ENCODE measurements at places on chromosomes 7 and 10.

DNA sequence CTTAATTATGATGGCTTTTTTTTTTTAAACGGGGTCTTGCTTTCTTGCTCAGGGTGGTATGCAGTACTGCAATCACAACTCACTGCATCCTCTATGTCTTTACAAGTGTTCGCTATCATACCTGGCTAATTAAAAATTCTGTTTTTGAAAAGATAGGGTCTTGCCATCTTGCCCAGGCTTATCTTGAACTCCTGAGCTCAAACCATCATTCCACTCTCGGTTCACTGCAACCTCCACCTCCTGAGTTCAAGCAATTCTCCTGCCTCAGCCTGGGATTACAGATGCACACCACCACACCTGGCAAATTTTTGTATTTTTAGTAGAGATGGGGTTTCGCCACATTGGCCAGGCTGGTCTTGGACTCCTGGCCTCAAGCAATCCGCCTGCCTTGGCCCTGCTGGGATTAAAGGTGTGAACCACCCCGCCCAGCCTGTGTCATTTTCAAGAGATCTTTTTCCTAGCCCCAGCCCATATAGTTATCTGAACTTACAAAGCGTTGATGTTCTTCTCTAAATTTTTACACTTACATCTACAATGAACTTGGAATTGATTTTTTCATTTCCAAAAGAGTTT, 6.0 kb downstream of the HNRNPF start:
- no peak for DNase-seq

DNA sequence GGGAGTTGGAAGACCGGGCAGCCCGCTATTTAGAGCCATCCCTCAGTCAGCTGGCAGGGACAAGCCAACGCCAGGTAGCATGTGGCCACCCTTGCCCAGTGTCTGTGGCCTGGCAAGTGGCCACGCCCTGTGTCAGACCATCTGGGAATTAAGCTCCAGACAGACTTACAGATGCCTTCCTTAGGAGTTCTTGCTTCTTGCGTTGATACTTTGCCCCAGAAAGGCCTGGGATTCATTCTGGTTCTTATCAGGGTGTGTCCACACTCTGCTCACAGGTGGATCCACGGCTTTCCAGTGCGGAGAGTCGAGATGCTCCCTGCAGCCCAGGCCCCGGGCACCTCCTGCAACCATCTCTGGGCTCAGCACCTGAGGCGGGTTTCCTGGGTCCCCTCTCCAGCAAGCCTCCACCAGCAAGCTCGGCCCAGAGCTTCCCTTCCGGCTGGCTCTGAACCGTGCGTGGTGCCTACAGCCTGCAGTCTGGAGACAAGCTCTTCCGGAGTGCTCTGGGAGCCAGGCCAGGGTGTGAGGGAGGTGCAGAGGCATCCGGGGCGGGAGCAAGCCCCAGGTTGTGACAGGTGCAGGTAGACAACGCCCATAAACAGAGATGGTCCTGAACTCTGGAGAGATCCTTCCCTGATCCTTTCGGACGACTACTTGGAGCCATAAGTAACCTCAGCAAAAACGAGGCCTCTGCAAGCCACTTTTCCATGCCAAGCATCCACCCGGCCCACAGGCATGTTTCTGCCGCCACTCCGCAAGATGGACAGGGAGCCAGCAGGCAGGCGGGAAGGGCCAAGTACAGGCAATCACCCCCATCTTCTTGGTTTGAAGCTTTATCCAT, 32.3 kb upstream of the PPIF start:
- no peak for DNase-seq

- DNase-seq, result no peak
Measured at GRCh38 chr10:121928528-121928884, 675 bp upstream of the ATE1 start.

GRCh38 chr10:72311667-72312066, 37.9 kb downstream of the DDIT4 start:
- no peak for DNase-seq

DNA sequence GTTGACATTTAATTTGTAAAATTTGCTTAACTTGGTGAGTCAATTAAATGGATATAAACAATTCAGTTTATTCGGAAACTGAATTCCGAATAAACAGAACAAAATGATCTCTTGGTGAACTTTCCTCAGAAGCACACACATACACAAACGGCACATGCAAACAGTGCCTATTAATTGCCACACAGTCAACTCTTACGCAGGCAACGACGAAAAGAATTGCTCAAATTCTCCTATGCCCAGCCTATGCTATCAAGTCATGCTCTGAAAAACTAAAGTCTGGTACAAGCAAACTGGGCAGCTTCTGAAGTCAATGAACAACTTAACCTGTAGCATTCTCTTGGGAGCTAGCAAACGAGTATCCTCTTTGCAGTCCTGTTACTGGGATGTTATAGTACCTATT, 38.8 kb upstream of the ASL start:
- no peak for DNase-seq

GRCh38 chr7:139588632-139589031, 65.1 kb downstream of the CLEC2L start:
- DNase-seq, result no peak

- DNase-seq, result no peak
Measured at GRCh38 chr7:47556511-47557180, 25.3 kb downstream of the TNS3 start.

DNA sequence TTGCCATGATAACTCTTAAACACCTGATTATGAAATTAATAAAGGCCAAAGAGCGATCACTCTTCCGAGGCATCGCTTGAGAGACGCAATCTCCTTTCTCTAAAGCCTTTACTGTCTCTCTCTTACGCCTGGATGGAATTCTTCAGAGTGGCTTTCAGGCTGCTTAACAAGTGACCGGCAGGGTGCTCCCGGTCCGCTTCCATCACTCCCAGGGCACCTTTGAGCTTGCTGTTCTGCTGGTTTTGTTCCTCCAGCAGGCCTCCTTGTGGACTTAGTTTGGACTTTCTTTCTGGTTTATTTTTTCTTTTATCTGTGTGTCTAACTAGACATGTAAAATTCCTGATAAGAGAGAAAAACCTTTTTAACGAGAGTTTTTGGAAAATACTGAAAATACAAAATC, 60.9 kb downstream of the MRPL32 start:
- no peak for DNase-seq

DNA sequence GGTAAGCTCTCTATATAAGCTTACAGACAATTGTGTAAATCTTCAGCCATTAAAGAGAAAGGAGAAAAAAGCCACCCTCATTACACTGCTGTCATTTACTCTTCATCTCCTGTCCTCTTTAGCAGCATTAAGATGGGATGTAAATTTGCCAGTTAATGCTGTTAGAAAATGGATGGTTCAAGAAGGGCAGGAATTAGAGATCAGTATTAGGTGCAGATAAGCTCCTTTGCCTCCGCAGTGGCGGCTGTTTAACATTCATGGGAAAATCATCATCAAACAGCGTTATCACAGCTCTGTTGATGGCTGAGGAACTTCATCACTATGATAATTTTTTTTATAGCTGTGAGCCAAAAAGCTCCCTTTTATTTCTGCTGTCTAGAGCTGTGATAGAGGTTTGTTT, 61.8 kb upstream of the FAM204A start:
- DNase-seq, result no peak

DNA sequence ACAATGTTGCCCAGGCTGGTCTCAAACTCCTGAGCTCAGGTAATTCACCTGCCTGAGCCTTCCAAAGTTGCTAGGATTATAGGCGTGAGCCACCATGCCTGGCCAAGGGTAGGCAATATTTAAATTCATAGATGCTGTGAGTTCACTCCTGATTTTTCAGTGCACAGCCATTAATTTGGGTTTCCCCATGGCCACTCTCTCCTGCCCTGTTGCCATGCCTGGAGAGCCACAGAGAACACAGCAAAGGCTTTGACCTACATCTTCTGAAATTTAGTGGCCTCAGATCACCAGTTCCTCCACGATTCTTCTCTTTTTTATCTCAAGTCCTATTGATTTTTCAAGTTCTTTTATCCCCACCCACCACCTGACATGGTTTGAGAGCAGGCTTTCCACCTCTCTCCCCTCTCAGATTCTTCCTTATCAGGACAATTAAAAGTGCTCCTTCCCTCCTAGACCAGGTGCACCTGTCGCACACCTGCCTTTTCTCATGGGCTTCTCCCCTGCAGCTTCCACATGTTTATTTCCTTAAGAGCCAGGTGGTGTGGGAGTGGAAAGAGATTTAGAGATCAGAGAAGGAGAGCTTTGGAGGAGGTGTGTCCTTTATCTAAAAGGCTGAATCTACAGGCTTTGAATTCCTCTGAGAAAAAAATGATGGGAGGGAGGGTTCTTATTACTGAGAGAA, 123.8 kb downstream of the ADRA2A start:
- DNase-seq, result no peak

- no peak for DNase-seq
Measured at GRCh38 chr10:69645296-69646184, 15.5 kb downstream of the FAM241B start.

DNA sequence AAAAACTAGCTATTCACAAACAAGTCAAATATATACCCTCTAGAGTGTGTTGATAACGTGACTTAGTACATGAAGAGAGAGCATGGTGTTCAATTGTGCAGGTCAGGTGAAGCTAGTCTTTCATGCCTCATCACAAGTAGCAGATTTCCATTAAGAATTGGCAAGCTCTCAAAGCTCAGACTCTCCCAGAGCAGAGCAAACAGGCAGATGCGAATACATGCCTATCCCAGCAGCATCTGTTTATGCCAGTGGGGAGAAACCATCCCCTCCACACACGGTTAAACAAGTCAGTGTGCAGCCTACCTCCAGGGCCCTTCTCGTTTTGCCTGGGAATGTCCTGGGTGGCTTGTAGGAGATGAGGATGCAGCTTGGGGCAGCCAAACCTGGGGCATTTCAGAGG, 532.5 kb upstream of the C7orf33 start:
- no peak for DNase-seq

- DNase-seq, result no peak
Measured at GRCh38 chr7:5683280-5683670, 98.2 kb downstream of the RNF216 start.

DNA sequence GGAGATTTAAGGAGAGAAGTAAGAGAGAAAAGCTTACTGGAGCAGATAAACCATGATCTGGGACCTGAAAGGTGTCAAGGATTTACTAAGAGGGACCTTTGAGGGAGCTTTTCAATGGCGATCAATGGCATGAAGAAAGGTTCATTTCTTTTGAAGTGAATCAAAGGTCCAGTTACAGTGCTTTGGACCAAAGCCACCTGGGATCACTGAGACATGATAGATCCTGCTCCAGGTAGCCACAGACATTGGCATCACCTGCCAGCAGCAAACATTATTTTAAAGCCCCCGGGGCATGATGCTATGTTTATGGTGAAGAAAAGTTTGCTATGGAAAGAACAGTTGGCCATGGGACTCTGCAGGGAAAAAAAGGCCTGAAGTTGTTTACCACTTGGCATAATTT, 109.4 kb downstream of the SLC25A13 start:
- no peak for DNase-seq

DNA sequence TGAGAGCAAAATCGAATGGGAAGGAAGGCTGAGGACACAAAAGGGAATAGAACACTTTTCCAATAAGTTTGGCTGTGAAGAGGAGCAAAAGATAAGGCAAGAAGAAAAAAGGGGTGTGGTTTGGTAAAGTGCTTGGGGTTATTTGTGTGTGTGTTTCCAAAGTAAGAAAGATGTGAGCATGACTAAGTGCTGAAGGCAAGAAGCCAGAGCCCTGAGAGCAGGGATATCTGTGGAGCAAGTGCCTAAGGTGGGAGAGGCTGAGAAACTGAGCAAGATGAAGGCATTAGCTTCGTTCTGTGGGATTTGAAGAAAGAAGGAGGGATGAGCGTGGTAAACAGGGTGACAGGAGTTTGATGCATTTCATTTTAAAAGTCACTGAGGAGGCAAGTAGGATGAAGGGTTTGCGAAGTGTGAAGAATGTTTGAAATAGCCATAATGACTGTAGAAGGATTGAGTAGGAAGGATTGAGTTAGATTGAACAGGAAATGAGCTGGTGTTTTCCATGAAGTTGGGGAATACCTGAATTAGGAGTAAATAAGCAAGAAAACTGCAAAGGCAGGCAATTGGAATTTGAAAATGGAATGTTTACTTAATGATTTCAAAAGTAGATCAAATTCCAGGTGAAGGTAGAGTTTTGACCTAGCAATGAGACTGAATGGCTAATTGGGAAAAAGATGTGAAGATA, 19.9 kb upstream of the SP4 start:
- no peak for DNase-seq

- DNase-seq, result no peak
Measured at GRCh38 chr10:132560241-132560731, 22.7 kb downstream of the INPP5A start.

- no peak for DNase-seq
Measured at GRCh38 chr10:104331208-104331838, 6.9 kb downstream of the ITPRIP start.

DNA sequence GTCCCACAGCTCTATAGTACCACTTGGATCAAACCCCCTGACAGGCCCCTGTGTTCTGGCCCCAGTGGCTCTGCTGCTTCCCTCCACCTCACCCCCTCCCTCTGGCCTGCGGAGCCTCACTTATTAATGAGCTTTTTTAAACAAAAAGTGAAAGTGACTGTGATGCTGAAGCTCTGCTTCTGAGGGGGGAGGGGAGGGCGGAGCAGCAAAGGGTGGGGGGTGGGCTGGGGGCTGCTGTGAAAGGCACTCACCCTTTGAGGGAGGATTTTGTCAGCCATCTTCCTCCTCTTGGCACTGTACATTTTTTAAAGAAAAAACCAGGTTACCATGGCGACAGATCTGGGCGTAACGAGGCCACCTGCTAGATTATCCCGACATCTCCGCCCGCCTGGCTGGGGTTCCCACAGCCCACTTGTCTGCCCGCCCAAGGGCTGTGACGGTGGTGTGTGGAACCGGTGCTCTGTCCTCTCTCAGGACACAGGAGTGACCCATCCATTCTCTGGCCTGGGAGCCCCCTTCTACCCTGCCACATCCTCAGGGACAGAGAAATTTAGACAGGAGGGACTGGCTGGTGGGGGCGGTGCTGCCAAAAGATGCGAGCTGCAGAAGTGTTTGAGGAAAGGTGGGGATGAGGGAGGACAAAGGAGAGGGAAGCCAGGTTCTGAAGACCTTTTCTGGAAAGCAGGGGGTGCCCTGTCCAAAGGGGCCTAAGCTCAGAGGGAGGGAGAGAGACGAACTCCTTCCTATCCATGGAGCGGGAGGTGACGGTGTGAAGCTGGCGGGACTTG, 4.9 kb downstream of the SMARCD3 start:
- DNase-seq, result no peak

GRCh38 chr10:6621536-6621935, 41.5 kb upstream of the PRKCQ start:
- DNase-seq, result no peak

DNA sequence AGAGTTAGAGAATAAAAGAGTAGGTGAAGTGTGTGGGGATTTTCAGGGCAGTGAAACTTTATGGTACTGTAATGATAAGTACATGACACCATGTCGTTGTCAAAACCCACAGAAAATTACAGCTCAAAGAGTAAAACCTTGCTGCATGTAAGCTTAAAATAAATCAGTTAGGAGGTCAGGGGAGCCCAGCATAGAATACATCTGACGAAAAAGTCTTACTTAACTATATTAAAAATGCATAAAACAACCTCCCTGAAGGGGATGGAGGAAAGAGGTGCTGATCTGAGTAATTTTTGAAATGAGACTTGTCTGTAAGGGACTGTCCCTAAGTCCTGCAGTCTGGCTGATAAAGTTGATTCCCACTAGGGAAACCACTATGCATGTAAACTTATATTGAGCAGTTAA, 49.8 kb upstream of the AKR1E2 start:
- no peak for DNase-seq

GRCh38 chr7:77661816-77662215, 34.4 kb upstream of the RSBN1L start:
- no peak for DNase-seq

- DNase-seq, result no peak
Measured at GRCh38 chr7:2941216-2941859, 97.2 kb upstream of the GNA12 start.

Data from stimulated activated CD4-positive, alpha-beta T cell treated with anti-CD3 and anti-CD28 coated beads, Interleukin-2, amount 100 ng/mL, for 4 hours (primary cell).